Stimulated activated CD4-positive, alpha-beta T cell treated with anti-CD3 and anti-CD28 coated beads, Interleukin-1b, Interleukin-23, amount 100 ng/mL, for 1 hour (primary cell): ENCODE measurements at places on chromosomes 16 and 17.

GRCh38 chr16:79899716-79900115, 299.2 kb upstream of the MAF start:
- DNase-seq: no peak

DNA sequence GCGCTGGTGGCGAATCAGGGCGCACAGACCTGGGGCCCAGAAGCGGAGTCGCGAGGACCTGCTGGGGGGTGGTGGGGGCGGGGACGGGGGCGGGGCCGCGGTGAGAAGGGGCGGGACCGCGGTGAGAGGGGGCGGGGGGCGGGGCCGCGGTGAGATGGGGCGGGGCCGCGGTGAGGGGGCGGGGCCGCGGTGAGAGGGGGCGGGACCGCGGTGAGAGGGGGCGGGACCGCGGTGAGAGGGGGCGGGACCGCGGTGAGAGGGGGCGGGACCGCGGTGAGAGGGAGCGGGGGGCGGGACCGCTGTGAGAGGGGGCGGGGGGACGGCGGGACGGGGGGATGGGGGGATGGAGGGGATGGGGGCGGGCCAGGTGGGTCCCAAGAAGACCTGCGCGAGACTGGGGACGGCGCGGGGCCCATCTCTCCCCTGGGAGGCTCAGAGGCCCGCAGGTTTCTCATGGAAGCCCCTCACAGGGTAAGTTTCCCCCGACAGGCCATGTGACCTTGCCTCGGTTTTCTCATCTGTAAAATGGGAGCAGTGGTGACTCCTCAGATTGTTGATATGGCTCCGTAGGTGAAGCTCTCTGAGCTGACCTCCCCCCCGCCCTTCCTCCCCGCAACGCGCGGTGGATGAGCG, 28.6 kb upstream of the DBNDD1 start:
- DNase-seq: no peak

DNA sequence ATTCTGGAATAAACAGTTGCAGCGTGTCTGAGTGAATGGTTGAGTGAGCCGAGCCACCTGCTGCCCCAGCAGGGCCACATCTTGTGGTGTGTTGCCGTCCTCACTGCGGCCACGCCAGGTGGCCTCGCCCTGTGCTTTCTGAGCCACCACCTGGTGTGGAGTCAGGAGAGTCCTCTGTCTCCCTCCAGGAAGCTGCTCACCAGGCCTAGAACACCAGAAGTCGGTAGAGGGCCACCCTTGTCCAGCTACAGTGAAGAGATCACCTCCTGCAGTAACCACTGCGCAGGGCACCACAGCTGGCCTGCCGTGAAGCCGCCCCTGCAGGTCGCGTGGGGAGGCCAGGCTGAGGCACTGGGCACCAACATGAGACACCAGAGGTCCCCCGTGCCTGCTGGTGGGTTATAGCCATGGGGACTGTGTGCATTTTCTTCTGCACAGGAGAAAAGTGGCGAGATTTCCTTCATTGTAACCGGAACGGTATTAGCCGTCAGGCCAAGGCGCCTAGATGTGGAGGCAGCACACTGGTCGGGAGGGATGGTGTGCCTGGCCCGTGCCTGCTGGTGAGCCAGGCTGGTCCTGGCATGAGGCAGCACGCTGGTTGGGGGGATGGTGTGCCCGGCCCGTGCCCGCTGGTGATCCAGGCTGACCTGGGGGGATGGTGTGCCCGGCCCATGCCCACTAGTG, 28.9 kb upstream of the FOXK2 start:
- no peak for DNase-seq

GRCh38 chr16:51125992-51126391, 25.1 kb downstream of the SALL1 start:
- DNase-seq: no peak

DNA sequence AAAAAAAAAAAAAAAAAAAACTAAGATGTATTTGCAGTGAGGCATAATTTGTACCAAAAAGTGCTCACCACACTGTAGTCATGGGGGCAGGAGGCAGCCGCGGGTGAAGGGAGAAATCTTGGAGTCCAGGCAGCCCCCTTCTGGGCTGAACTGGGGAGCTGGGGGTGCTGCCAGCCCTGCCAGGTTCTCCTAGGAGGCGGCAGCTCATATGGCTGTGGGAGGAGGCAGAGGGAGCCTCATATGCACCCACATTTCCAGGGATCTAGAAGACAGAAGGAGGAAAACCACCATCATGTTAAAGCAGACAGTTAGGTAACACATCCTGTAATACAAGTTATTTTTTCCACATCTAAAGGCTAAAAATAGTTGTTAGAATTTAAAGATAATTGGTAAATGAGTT, 16.3 kb downstream of the MAPT start:
- DNase-seq: no peak

- no peak for DNase-seq
These were observed 14.2 kb upstream of the TMEM11 start for GRCh38 chr17:21228111-21228510.

- no peak for DNase-seq
These were observed 99.9 kb downstream of the ASIC2 start for GRCh38 chr17:33192951-33193911.

DNA sequence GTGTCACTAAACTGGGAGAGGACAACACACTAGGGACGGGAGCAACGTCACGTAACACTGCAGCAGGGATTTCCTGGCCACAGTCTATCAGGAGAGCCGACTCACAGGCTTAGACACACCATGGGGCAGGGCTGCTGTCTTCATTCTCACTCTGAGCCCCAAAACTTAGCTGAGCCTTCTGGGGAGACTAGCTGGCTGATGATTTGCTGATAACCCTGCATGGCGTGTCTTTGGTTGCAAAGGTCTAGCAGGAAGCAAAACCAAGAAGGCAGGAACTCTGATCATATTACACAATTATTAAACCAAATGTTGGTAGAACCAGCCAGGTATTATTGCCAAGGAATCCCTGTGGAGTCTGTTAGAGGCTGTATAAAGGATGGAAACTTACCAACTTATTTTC, 345.0 kb downstream of the SLC39A11 start:
- no peak for DNase-seq

DNA sequence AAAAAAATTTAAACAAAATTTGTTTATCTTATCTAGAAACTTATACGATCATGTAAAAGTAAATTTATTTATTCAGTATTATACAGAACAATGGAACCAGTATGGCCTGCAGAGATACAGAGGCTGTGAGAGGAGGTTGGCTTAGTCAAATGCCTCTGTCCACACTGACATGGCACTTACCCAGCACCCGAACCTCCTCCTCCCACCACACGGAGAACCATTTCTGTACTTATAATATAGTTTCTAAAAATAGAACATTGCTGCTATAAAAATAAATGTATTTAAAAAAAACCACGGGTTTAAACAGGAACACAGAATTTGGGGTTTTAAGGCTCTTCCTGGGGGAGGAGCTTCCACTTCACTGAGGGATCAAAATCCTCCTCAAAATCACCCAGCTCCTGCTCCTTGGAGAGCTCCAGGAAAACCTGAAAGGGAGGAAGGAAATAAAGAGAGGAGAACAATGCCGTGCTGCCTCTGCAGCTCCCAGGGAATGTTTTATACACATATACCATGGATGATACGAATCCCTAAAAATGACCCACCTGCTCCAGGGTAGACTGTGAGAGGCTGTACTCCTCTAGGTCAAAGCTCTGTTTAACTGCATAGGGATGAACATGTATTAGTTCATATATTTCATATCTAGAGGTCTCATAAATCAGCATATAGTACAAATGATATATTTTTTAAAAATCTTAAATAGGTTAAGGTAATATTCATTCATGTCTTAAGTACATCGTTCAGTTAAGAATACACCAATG, 87.3 kb downstream of the ABCA8 start:
- no peak for DNase-seq

DNA sequence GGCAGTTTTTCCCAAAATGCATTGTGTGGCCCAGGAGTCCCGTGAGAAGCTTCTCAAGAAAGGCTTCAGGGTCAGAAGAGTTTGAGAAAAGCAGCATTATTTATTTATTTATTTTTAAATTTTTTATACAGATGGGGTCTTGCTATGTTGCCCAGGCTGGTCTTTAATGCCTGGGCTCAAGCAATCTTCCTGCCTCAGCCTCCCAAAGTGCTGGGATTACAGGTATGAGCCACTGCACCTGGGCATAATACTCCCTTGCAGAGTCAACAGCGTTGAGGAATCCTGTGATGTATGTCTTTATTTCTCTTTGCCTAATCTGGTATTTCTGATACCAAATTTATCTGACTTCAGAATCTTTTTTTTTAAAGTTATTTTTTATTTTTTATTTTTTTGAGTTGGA, 15.2 kb downstream of the LAT start:
- DNase-seq: no peak

DNA sequence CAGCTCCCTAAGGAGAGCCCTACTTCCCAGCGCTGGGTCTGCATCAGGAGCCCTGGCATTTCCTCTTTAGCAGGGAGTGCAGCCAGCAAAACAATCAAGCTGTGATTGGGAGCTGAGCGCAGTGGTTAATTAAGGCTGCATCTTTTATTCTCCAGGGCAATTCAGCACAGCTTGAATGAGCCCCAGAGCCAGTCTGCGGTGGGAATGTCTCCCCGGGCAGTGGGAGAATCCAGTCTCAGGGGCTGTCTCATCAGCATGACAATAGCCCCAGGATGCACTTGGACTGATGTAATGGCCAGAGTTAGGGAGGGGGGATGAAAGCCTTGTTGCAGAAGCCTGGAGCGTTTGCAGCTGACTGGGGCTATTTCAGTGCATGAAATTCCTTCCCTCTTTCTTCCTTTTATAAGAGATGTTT, 292.6 kb upstream of the SOX9 start:
- no peak for DNase-seq

GRCh38 chr17:8062807-8063483, 24.1 kb downstream of the ALOX15B start:
- no peak for DNase-seq

- no peak for DNase-seq
These were observed 639.1 kb downstream of the MAF start for GRCh38 chr16:78961464-78961863.

GRCh38 chr16:9407206-9407758, 315.8 kb downstream of the HAPSTR1 start:
- no peak for DNase-seq

DNA sequence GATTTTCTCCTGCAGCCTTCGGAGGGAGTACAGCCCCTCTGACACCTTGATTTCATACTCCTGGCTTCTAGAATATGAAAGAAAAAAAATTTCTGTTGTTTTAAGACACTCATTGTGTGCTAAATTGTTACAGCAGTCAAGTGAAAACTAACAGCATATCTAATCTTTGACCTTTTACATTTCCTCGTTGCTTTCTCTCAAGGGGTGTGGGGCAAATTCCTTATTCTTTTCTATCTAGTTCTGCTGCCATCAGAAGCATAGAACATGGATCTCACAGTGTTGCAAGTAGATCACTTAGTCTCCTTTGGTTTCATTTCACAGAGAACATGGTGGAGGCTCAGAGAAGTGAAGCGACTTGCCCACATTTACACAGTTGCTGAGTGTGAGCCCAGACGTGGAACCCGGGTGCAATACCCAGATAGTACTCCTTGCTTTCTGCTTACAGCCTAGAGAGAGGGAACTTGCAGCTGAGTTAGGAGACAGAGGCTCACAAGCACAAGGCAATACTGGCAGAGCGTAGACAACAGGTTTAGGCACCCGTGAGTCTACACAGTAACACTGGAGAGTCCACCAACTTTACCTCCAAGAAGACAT, 28.7 kb upstream of the MMD start:
- DNase-seq: no peak

- no peak for DNase-seq
These were observed 1.1 kb downstream of the SLC16A3 start for GRCh38 chr17:82229698-82230608.

GRCh38 chr16:28837672-28838557, 8.2 kb downstream of the TUFM start:
- DNase-seq: no peak

- DNase-seq: no peak
These were observed 18.3 kb downstream of the PSME3IP1 start for GRCh38 chr16:57167538-57167937.

DNA sequence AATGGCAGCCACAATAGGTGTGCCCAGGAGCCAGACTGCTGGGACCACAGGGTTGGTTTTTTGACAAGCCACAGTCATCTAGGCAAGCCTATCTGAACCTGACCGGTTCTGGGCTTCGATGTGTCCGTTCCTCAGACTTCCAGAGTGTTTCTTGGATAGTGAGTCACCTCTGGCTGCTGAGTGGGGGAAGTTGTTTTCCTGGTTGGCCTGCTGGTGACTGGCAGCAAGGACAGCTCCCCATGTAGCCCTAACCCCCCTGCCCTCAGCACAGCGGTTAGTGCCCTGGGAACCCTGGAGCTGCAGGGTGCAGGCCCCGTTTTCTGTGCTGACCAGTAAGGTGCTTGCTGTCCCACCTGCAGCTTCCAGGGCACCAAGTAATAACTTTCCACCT, 65.5 kb downstream of the PLD6 start:
- no peak for DNase-seq

DNA sequence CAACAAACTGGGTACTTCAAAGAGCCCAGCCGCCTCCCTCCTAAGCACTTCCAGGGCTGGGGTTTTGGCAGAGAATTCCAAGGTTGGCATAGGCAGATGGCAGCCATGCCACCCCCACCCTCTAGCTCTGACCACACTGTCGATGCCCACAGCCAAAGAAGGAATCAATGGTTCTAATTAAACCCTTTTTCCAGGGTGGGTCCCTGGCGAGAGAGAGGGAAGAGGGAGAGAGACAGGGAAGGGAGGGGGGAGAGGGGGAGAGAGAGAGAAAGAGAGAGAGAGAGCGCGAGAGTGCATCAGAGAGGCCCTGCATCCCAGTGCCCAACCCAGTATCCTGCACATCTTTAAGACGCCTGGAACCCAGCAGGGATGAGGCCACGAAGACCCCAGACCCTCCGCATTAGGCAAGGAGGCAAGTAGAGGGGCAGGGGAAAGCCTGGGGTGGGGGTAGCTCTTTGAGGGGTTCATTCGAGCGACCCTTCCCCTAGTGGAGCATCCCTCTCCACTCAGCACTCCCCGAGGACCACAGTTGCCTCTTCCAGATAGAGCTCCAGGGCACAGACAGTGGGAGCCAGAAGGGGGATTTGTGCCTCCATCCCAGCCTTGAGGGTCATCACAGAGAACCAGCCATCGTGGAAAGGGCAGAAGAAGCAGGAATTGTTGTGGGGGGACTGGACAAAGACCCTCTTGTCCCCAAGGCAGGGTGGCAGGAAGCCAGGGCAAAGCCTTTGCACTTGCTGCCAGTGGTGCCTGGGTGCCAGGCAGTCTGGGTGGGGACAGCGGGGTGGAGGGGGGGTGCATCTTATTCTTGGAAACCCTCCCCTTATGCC, 2.6 kb downstream of the SRCIN1 start:
- no peak for DNase-seq

- DNase-seq: no peak
These were observed 490 bp downstream of the GID4 start for GRCh38 chr17:18039535-18040260.

- DNase-seq: no peak
These were observed 42.3 kb upstream of the MTSS2 start for GRCh38 chr16:70728150-70728549.

DNA sequence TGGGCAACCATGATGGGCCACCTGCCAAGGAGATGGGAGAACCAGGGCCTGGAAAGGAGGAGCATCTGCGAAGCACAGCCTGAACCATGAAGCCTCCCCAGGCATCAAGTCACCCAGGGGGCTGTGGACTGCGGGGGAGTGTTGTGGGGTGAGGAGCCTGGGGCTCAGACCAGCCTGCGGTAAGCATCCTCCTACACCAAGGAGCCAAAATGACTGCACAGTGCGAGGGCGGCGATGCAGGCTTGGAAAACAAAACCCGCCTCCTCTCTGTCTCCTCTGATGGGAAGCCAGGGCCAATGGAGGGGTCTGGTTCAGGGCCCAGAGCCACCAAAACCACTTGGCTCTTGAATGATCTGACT, 18.1 kb upstream of the MAF start:
- DNase-seq: no peak
